ENCODE measurements at places on chromosomes 4 and X. TPM values are rescaled to one million over a fixed set of nuclear protein-coding genes. Genes with fewer than 3 reads are reported as not detected.

Gene SSX2
- not detected for total RNA-seq

Gene PLP2
- total RNA-seq, result 234 TPM

Gene NPY1R
- total RNA-seq, result not detected

Gene NSDHL
- 23.3 TPM for total RNA-seq

Gene GAGE12E
- not detected for total RNA-seq

Gene RNF175
- not detected for total RNA-seq

Gene GLOD5
- not detected for total RNA-seq

Gene ACE2
- not detected for total RNA-seq

Measured in activated CD4-positive, alpha-beta memory T cell treated with anti-CD3 and anti-CD28 coated beads for 36 hours (primary cell).